ENCODE measurements at places on chromosomes 3 and 15.
A peak's percentile ranks its signal among the peaks of the same experiment; 100 is the strongest.

- DNase-seq = no peak
These were observed 14.3 kb downstream of the ABCC5 start for GRCh38 chr3:184003187-184003967.

DNA sequence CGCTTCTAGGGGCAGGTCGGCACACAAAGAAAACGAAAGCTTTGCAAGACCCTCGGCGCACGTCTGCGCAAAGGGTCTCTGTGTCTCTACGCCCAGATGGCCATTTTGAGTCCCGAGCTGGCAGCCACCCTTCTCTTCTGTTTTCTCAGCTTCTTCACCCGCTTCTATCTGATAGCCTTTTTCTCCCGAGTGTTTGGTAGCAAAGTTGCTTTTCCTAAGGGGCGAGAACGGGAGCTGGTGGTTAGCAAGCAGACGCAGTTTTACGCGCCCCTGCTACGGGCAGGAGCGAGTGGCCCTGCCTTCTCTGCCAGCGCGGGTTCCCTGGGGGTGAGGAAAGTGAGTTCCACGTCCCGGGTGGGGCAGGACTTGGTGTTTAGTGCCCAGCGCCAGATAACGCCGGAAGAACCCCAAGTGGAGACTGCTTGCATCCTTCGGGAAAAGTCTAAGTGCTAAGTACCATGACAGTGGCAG lies 2.9 kb upstream of the MKRN2 start:
- DNase-seq = no peak

DNA sequence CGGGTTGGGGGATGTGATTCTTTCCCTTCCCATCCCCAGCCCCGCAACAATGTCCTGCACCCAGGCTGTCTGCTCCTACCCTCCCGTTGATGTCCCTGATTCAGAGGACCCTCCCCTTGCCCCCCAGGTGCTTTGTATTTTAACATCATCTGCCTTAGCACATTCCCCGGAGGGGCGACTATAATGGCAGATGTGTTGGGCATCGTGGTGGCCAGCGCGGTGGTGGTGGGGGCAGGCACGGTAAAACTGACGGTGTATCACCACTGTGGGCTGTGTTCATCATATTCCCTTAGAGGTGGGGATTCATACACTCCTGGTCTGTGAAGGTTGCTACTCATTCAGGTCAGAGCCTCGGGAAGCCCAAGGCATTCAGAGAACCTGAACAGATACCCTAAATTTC lies 173.0 kb downstream of the ADAMTS17 start:
- DNase-seq = no peak

DNA sequence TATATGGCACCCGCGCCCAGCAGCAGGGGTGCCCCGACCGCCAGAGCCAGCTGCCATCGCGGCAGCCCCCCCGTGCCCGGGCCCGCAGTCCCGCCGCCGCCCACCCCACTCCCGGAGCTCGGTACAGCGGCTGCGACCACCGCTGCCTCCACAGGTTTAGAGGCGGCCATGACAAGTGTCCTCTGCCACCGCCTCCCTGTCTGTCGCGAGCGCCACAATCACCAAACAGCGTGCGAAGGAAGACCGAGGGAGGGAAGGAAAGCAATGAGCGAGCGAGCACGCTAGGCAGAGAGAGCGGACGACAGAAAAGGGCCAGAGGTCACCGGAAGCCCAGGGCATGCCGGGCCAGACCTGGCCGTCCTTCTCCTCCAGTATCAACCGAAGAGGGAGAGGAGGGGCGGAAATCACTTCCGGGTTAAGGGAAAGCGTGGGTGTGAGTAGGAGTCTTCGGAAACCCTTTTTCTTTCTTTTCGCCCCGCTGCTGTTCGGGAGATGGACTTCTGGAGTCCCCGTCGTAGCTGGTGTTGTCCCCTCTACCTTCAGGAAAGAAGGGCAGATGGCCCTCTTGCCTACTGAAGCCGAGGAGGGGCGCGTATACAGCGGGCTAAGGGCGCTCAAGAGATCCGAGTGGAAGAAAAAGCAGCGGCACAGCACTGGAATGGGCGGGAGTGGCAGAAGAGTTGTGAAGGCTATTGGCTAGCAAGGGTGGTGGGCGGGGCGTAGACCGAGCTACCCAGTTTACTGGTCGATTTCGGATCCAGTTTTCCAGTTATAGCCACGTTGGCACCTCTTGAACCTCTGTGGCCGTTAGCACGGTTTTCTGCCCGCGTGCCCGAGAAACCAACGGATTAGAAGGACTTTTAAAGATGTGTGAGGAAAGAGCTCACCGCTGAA lies at the start of the genes LNP1 and TOMM70:
LNP1 (plus strand) TSS at position 760 of the 894 bp plus-strand sequence. CDS start 28,191 bp downstream, outside the sequence.
TOMM70 (minus strand) TSS at position 310 of the 894 bp plus-strand sequence; CDS start at position 170, 140 bp downstream.
- DNase-seq = peak; percentile 98

GRCh38 chr3:126845920-126846715 lies 136.8 kb upstream of the PLXNA1 start:
- DNase-seq = no peak

- no peak for DNase-seq
These were observed 255.1 kb upstream of the STT3B start for GRCh38 chr3:31277582-31277981.

- no peak for DNase-seq
These were observed 29.5 kb downstream of the GALNT15 start for GRCh38 chr3:16203671-16204629.

- DNase-seq = no peak
These were observed 46.6 kb upstream of the GOLGA8J start for GRCh38 chr15:30036036-30036703.

DNA sequence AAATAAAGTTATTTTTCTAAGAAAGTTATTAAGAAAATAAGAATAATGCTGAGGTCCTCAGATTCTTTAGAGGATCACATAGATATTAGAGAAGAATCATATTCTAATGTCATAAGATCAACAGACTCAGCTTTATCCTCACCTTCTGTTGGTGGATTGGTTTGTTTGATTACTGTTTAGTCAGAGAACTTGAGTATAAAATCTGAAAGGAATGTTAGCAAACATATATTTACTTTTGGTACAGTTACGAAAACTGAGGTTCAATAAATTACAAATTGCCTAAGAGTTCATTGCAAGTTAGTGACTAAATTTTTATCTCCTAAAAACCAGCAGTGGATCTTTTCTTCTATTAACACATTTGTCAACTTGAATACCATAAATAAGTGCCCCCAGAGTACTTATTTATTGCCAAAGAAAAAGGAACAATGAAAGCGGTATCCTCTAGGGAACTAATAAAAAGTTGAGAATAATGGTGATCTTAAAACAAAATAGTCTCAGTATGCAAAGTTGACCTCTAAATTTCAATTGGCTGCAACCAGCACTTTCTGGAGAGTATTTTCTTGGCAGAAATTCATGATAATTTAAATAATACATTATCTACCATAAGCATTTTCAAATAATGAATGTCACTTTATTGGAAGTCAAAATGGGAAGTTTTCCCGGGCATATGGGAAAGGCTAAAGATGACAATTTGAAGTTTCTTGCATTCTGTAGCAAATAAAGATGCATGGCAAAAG lies 296.8 kb downstream of the OTOL1 start:
- DNase-seq = no peak

DNA sequence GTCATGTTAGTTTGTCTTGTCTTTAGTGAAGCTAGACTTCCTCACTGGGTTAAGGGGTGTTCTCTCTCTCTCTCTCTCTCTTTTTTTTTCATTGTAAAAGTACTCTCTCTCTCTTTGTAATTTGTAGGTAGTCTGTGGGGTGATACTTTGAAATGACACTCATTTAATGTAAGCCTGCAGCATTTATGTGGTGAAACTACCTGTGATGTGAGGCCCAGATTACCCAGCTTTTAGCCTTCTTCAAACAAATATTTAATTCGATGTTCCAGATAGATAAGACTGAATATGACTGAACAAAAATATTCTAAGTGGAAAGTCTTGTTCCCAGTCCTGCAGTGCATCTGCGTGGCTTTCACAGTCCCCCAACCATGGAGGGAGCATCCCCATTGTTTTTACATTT lies 49.7 kb downstream of the SQOR start:
- DNase-seq = no peak

DNA sequence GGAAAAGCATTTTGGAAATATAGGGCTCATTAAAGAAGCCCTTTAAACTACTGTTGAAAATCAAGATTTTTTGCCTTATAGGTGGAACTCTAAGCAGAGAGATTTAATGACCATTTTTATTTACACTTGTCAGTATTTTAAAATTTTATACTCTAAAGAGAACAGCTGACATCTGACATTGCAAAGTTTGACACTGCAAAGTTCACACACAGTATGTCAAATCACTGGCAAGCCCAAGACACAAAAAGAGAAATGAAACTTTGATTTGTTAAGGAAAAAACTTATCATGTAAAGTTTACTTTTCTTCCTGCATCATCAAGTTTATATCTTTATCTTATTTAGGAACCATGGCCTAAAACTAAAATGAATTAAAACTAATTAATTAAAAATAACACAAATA lies 40.2 kb downstream of the DPH6 start:
- DNase-seq = no peak

- DNase-seq = no peak
These were observed 387.5 kb downstream of the NLGN1 start for GRCh38 chr3:173785004-173785403.

DNA sequence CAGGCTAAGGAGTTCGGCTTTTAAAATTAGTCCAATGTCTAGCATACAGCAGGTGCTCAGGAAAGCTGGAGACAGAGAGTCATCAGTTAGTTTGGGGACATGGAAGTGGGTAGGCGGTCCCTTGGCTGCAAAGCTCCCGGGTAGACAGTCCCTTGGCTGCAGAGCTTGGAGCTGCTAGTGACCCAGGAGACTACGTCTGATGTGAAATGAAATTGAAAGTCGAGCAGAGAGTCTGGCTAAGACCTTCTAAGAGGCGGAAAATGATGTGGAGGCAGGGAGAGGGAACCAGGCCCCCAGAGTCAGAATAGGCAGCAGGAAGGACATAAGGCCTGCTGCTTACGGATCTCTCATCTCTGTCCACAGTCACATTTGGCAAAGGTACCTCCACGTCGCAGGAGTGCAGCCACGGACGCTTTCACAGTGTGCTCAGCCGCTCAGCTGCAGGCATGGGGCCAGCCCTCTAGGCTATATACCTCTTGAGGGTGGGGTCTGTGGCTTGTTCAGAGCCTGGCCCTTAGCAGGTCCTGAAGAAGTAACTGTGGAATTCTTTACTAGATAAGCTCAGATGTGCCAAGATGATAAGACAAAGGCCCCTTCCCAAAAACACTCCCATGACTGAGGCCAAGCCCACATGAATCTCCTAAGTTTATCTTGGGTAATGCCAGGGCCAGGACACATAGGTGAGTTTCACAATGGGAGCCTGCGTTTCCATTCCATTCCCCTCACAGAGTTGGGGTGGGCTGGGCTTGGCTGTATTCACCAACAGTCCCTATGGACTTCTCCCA lies 131.7 kb downstream of the XXYLT1 start:
- no peak for DNase-seq

DNA sequence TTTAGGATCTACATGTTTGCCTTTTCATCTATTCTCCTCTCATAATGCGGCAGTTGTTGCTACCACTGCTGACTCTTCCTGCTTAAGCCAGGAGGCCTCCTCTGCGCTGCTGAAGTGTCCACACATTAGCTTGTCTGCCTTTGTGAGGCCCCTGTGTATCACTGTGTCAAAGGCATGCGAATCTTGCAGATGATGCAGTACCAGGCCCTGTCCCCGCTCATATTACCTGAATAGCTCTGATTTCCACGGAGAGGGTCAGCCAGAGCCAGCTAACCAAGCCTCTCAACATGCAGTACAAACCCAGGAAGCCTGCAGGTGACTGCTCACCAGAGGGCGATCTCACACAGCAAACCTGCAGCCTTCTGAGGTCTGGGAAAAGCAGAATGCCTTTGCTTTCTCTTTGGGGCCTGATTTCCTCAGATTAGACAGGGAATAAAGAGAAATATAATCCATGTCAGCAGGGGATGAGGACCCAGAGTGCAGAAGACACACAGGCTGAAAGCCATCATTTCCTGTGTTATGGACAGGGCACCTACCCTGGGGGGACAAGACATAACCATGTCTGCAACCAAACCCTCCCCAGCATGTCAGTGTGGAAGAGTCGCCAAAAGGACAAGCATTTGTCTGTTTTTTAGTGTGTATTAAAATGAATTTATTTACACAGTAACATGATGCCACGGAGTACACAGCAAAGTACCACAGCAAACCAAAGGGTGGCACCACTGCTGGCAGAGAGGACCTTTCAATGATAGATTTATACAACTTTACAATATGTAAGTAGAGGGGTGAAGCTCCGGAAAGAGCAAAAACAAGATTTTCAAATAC lies 36.8 kb upstream of the TSPAN3 start:
- DNase-seq = peak; percentile 71

DNA sequence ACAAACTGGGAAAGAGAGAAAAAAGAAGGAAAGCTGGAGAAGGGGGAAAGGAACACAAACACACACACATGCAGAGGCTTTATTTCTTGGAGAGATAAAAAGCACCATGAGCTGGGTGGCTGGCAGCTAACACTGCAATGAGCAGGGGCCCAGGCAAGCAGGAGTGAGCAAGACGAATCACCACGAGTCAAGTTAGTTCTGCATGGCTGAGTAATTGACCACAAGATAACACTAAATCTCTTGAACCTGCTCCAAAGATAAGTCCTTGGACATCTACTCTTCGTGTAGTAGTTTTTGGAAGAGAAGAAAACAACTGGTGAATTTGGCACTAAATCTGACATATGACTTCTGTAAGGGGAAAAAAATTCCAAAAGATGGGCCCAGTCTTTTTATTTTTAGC lies 100.9 kb downstream of the MYO5A start:
- DNase-seq = peak; percentile 19

DNA sequence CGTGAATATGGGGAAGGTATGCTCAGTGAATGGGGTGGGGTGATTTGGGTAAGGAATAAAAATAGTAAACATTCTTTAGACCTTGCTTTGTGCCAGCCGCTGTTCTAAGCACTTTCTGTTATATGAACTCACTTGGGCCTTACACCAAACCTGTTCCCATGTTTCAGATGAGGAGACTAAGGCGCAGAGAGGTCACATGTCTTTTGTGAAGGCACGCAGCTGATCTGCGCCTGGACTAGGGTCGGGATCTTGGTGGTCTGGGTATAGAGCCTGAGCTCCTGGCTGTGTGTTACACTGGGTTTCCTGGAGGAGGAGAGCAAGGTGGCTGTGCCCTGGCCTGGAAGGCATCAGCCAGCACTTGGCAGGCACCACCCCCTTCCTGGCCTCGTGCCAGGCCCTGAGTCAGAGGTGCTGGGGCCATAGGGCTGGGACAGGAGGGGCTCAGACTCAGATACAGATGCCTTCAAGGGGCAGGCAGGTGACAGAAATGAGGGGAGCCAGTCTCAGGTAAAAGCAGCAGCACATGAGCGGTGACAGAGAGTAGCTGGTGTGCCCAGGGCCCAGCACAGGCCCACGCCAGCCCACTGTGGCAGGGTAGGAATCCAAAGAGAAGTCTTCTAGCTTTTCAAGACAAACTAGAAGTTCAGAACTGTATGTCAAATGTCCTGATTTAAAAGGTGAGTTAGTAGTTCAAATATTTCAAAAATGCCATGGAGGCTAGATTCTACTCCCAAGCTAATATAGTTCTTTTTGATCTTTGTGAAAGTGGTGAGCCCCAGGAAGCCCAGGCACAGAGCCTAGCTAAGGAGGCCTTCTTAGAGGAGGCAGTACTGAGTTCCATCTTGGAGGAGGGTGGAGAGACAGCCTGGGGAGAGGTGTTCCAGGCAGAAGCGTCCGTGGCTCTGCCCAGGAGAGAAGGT lies 83.1 kb downstream of the DNAJB8 start:
- DNase-seq = peak; percentile 54

- DNase-seq = no peak
These were observed 71.9 kb downstream of the SSR3 start for GRCh38 chr3:156483002-156483401.
